Globus pallidus (tissue), 1 donor: ENCODE measurements at places on chromosomes 5 and 9.

- no peak for DNase-seq
Observed at GRCh38 chr5:56072863-56073766, 78.4 kb upstream of the IL6ST start.

DNA sequence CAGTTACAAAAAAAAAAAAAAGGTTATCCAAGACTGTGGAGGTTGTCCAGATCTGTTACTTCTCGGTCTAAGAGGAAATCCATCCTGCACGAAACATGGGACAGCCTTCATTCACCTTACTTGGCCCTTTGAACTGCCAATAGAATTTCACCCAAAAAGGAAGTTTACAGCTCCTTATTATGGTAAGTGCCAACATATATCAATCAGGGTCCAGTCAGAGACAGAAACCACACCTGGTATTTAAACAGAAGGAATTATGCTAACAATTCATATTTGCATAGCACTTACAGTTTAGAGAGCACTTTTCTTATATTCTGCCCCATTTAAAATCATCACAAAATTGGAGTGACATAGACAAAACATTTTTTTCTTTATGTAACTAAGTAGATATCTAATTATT, 93.6 kb upstream of the PTPN3 start:
- DNase-seq = no peak

GRCh38 chr5:11509793-11510192, 394.5 kb downstream of the CTNND2 start:
- DNase-seq = no peak

DNA sequence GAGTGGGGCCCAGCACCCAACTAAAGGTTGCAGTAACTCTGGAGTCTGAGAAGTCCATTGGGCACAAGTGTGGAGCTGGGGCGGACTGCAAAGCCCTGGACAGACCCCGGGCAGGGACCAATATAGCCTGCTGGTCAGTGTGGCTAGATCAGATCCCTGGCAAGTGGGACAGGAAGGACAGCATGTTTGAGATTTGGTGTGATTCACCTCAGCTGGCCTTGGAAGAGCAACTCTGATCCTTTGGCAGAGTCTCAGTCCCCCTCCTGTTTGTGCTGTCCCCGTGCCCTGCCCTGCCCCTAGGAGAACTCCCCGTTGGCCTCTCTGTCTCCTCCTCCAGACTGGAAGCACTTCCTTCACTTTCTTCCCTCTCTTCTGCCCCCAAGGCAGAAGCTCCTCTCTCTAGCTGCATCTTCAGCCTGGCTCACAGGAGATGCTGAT, 255.3 kb downstream of the FSTL4 start:
- DNase-seq = no peak

DNA sequence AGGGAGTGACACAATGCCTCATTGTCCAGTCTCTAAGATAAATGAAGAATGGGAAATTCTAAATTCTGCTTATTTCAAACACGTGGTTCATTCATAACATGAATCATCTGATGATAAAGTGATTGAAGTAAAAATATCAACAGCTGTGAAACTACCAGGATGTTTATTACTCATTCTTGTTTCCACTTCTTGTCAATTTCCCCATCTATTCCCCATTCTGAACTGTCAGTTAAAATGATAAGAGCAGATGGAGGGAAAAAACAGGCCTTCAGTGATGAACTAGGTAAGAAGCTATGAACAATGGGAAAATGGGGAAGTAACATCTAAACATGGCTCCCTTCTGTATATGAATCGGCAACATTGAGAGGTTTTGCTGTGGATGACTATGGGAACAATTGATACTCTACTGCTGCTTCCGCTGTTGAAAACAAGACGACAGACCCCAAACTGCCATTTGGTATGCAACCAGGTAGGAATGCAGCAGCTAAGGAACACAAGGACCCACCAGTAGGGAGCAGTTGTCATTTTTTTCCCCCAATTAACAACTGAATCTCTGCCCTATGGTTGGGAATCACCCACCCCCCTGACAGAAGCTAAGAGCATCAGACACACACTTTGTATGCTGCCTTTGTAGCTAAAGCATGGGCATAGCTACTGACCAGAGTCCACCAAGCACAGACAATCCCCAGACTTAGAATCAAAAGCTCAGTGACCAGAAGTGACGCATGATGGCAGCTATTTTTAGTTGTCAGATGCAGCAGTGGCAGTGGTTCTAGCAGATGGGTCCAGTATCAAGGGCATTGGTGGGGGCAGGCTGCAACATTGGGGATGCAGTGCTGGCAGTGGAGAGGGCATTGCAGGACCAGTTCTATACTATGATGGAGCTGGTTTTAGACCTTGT, 52.9 kb upstream of the ZNF366 start:
- peak; percentile 46 for DNase-seq

GRCh38 chr9:131013771-131014676, 5.0 kb downstream of the LAMC3 start:
- DNase-seq = no peak

DNA sequence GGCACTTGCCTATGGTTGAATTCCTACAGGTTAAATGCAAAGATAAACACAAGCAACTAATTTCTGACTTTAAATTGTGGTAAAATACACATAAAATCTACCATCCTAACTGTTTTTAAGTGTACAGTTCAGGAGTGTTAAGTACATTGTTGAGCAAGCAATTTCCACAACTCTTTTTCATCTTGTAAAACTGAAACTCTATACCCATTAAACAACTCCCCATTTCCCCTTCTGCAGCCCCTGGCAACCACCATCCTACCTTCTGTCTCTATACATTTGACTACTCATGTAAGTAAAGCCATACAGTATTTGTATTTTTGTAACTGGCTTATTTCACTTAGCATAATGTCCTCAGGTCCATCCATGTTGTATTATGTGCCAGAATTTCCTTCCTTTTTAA, 38.5 kb upstream of the STX17 start:
- no peak for DNase-seq

- no peak for DNase-seq
Observed at GRCh38 chr5:107864793-107865192, 194.1 kb upstream of the EFNA5 start.

- DNase-seq = no peak
Observed at GRCh38 chr5:132764671-132765238, 12.3 kb downstream of the SEPTIN8 start.

DNA sequence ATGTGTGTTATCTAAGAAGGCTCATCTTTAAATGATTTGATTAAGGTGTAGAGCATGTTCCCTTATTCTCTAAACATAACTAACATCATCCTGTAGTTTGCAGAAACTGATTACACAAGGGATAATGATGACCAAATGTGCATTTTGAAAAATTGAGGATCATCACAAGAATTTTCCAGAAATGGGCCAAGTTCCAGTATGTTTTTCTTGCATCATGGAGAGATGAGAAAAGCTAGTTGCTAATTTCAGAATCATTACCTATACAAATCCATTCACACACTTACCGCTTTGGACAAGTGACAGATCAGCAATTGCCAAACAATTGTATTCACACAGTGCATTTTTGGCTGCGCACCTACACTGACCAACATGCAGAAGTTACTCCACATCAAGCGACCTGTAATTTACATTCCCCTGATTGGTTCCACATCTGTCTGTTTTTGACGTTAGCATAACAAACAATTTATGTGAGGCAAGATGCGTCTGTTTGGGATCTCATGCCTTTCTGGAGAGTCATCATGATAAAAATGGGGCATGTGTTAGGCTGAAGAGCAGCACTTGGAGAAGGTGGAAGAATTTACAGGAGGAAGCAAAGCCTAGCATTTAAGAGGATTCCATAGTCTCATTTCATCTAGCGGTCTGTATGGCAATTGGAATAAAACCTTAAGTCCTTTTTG, 2.8 kb upstream of the BNC2 start:
- DNase-seq = no peak

DNA sequence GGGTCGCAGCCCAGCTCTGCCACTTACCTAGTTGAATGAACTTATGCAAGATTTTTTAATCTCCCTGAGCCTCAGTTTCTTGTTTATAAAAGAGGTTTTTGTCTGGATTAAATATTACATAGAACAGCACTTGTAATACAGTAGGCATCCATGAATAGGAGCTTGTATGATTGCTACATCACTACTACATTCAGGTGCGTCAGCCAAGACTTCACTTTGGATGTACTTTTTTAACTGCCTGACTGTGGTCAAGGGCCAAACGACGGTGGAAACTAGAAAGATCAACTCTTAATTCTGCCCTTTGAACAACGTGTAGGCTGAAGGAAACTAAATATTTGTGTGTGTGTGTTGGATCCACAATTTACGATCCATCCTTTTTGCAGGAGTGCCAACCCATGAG, 172.8 kb downstream of the RFK start:
- no peak for DNase-seq

DNA sequence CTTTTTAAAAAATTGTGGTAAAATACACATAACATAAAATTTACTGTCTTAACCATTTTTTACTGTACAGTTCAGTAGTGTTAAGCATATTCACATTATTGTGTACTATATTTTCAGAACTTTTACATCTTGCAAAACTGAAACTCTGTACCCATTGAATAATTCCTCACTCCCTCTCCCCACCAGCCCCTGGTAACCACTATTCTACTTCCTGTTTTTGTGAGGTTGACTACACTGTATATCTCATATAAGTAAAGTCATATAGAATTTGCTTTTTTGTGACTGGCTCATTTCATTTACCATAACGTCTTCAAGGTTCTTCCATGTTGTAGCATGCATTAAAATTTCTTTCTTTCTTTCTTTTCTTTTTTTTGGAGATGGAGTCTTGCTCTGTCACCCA, 87.0 kb downstream of the LNPEP start:
- DNase-seq = no peak

GRCh38 chr5:168865968-168866367, 286.8 kb upstream of the PANK3 start:
- DNase-seq = no peak

DNA sequence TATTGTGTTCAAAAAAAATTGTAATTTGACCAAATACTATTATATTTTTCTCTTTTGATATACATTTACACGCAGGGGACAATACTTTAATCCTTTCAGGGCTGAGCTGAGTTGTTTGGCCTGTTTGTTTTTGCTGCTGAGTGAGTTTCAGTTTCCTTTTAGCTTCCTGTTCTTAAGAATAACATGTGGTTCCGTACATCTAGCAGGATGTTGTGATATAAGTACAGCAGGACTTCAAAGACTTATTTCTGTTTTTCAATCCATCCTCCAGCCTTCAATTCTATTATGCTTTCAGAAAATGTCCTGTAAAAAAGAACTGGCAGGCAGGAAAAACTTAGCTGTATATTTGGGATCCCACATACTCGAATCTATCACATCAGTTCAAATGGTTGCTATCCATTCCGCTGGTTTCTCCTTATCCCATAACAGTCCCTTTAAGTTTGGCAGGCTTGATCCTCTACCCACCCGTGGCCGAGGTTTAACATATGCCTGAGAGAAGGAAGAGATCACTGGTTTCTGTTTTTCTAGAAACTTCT, 1037.3 kb upstream of the ACO1 start:
- peak; percentile 41 for DNase-seq
